ENCODE measurements at places on chromosomes 2 and 18.

DNA sequence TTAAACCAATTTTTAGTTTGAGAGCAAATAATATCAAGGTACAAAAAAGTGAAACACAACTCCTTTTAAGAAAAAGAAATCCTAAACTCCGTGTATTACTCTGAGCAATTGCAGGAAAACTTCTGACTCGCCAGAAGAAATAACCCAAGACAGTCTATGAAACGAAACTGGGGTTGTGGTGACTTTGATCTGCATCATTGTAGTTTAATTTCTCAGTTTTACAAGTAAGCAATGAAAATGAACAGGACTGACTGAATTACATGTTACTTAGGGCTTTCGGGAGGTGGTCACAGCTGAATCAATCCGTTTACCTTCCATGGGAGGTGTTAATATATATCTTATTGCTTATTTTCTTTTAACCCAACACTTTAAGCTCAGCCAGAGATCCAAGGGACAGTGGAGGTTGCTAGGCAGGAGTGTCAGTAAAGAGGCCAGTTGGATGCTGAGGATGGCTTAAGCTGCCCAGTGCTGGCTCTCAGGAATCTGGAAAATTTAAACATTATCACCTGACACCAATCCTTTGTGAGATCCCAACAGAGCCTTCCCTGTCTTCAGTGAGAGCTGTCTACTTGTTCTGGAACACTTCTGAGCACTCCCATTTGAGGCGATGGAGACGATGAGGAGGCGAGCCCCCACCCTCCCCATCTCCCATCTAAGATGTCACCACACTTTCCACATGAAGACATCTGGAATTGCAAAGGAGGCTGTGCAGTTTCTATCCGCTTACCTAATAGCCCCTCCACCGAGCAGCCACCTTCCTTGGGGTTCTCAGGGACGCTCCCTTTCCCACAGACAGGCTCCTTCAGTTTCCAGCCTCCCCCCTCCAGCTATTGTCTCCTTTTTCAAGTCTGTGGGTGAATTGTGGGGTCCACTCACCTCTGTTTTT is 3.6 kb upstream of the RAB31 start:
- no peak for DNase-seq

DNA sequence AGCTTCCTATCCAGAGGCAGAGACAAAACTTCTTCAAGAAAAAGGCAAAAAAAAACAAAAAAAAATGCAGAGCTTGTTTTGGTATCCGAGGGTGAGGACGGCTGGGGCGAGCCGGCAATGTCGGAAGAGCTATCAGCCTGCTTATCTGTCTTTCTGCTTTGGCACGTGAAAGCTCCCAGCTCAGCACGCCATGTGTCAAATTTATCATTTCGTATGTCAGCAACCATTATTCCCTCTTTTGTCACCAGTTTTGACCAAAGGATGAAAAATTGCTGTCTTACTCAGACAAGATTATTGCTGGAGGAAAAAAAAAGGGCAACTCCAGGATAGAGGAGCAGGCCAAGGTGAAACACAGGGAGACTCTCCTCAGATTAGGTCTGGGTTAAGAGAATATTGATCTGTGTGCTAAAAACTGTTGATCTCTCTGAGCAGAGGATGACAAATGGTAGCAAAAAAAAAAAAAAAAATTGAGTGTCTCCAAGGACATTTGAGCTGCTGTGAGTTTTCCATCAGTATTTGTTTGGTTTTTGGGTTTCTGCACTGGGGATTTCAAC is 532.0 kb upstream of the POU3F3 start:
- no peak for DNase-seq

- no peak for DNase-seq
Measured at GRCh38 chr2:136131961-136132824, 14.2 kb upstream of the CXCR4 start.

GRCh38 chr2:168784993-168785392 is 17.4 kb upstream of the NOSTRIN start:
- DNase-seq, result no peak

DNA sequence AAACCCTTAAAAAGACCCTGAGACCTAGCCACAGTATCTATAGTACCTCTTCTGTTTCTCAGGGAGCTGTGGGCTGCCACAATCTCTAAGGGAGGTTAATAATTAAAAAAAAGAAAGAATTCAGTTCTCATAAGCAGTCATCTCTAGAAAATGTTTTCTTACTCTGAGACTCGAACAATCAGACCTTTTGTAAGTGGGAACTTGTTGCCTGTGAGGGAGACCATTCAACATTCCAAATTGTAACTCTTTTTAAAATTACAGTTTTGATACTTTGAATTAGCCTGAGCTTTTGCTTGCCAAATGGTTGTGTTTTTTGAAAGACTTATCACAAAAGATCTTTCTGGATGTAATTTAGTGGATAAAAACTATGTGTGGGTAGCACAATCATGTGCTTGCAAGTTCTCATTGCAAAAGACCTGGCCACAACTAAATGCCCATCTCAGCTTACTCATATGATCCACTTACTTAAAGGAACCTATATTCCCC is 33.3 kb downstream of the IL1R2 start:
- DNase-seq, result no peak

DNA sequence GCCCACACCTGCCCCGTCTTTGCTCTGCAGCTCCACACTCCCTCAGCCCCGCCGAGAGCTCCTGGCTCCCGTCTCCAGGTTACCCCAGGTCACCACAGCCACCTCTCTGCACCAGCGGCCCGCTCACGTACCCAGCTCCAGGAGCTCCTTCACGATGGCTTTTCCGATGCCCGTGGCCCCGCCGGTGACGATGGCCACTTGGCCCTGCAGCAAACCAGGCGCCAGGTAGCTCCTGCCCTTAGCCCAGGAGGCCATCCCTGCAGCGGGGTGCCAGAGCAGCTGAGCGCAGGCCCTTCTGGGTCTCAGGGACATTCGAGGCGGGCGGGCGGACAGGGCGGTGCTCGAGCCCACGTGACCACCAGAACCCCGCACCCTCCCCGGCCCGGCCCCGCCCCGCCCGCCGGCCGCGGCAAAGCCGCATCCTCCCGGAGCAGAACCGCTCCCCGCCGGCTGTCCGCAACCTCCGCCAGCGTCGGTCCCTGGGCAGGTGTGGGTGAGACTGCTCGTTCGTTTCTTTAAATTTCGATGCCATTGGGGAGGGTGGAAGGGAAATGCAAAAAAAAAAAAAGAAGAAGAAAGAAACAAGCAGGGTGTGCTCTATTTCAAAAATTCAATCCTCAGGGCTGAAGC is at the start of the genes PECR and TMEM169:
Gene PECR (minus strand): TSS at position 323 of the 630 bp plus-strand sequence. CDS start 68 bp downstream, at position 255.
Gene TMEM169 (plus strand): TSS at position 433 of the 630 bp plus-strand sequence. CDS start 14,045 bp downstream, outside the sequence.
- peak; percentile 57 for DNase-seq

DNA sequence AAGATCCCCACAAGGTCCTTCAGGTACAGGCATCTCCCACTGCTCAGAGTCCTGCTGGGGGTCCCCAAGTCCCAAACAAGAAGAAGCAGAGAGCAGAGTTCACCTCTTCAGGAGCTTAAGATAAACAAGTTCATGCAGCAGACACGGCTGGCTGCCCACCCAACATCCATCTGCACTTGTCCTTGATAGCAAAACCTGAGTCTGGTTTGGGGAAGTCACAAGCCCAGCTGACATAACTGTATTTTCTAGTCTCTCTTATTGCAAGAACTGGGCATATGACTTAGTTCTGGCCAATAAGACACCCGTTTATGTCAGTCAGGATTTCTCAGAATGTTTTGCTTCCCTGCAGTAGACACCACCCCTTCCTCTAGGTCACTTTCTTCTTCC is 31.8 kb downstream of the AFF3 start:
- no peak for DNase-seq

DNA sequence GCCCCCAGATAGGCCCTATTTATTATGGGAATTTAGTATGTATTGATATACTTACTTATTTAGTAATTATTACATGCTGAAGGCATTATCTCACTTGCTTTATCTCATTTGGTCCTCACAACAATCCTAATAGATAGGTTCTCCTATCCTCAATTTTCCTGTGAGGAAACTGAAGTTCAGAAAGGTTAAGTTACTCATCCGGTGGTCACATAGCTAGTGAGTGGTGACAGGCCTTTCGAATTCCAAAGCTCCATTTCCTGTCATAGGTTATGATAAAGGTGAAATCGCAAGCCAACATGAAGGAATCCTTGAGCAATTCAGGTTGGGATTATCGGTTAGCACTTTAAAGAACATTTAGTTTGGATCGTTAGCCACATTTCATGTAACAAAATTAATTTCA is 33.3 kb downstream of the NAB1 start:
- DNase-seq, result no peak

DNA sequence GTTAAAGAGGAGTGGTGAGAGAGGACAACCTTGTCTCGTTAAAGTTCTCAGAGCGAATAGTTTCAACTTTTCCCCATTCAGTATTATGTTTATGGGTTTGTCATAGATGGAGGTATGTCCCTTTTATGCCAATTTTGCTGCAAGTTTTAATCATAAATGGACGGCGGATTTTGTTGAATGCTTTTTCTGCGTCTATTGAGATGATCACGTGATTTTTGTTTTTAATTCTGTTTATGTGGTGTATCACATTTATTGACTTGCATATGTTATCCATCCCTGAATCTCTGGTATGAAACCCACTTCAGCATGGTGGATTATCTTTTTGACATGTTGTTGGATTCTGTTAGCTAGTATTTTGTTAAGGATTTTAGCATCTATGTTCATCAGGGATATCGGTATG is 1123.8 kb upstream of the KLHL29 start:
- no peak for DNase-seq

DNA sequence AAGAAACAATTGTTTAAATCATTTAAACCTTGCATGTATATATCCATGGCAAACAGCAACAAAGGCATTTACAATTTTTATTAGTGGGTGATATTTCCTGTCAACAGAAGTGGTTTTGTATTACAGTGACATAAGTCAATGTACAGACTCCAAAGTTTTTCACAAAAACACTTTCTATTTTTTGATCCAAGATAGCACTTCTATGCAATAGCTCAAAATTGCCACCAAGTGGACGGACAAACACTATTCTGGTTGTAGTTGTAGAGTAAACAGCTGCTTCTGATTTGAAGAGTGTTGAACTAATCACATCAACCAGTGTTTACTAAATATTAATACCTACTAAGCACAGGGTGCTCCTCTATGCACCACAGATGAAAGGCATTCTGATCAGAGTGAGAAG is 421.4 kb downstream of the NCKAP5 start:
- no peak for DNase-seq

GRCh38 chr2:39455826-39456225 is 18.7 kb upstream of the MAP4K3 start:
- DNase-seq, result no peak

DNA sequence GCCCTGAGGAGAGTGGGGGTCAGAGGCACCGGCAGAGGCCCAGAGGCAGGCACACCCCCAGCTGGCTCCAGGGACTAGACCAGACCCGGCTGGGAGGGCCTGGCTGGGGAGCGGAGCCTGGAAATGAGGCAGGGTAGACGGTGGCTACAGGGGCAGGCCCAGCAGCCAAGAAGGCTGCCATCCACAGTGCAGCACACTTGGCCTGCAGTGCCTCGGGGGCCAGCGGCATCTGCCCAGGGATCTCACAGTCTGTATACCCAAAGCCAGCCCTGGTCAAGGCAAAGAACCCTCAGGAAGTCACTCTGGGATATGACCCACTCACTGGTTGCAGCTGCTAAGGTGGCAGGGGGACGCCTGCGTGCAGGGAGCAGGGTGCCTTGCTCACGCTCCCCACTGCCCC is 17.8 kb downstream of the PER2 start:
- no peak for DNase-seq

GRCh38 chr18:49510393-49511115 is 23.5 kb upstream of the C18orf32 start:
- DNase-seq, result no peak

DNA sequence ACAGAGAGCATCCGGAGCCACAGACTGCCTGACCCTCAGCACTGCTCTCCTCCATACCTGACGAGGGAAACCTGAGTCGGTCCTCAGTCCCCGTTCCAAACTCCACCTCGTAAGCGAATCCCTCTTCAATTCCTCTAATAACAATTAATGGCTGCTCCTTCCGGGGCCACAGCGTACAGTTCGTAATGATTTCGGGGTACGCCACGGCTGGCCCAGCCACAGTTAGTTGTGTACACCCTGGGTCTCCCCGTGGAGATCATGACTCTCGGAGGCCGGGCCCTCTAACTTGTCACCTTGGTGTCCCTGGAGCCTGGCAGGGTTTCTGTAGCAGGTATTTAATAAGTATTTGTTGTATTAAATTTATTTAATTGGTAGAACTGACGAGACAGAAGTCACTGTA is 121.5 kb downstream of the EIPR1 start:
- DNase-seq, result no peak

DNA sequence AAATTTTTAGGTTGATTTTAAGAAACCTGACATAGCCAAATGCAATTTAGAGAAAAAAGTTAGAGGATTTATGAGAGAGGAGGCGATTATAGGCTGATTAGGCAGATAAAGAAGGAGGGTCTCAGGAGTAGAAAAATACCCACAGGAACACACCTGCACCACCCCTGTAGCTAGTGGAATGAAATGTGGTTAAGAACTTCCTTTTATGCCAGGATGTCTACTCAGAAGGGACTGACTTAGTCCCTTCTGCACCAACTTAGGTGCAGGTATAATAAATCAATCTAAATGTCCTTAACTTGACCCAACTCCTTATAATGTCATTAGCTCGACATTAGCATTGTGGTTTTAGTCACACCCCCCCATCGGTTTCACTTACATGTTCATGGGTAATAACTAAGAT is 1274.5 kb upstream of the TMEFF2 start:
- DNase-seq, result no peak

DNA sequence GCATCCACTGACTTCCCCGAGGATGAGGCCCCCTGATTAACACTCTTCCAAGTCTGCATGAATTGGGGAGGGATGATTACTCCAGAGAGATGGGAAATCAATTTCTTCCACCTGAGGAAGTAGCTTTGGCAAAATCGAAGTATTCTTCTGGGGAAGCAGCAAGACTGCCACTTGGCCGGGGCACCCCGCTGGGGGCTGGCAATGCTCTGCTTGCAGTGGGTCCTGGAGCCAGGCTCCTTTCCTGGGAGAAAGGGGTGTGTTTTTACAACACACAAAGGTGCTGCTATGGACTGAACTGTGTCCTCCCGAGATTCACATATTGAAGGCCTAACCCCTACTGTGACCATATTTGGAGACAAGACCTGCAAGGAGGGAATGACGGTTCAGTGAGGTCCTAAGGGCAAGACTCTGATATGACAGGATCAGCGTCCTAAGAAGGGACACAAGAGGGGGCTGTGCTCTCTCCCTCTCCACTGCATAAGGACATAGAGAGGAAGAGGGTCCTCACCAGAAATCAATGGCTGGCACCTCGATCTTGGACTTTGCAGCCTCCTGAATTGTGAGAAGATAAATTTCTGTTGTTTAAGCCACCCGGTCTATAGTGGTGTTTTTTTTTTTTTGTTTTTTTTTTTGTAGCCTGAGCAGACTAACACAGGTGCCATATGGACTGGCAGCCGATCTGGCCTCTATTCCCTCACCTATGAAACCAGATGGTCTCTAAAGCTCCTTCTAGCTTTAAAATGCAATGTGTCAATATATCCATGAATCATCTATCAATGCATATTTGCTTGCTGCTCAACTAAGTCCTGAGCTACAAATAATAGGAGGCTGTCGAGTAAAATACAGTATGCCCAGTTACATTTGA is 3.6 kb upstream of the SMARCAL1 start:
- no peak for DNase-seq

GRCh38 chr2:205367331-205367935 is 314.9 kb upstream of the NRP2 start:
- no peak for DNase-seq
